ENCODE measurements at places on chromosomes 2 and 18. TPM values are rescaled to one million over a fixed set of nuclear protein-coding genes. Genes with fewer than 3 reads are reported as not detected.

DNA sequence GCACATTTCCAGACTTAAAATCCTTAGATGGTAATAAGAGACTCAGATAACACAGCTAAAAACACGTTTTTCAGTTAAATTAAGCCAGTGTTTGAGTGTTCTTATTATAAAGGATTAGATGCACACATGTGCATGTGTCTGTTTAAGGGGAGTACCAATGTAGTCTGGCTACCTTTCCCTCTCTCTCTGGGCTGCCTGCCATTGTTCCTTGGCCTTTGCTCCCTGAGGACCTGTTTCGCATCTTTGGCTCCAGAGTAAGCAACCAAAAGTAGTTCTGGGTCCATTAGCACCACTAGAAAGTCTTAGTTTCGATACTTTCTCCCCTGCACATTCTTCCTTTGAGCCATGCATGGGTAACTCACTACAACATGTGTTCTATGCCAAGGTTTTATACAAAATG is 228.3 kb downstream of the TPGS2 start:
- H3K27me3 ChIP-seq: no peaks in the 10 kb centered on the region
- H3K36me3 ChIP-seq: no peaks in the 10 kb centered on the region
- DNase-seq: no peak
- H3K27ac ChIP-seq: no peak overlapping the region

The UCN gene
- 2.4 TPM for total RNA-seq

The DNAJC5G gene
- total RNA-seq: not detected

GRCh38 chr2:134292514-134292913 is 38.6 kb downstream of the MGAT5 start:
- no peak overlapping the region for H3K27ac ChIP-seq
- no peak for DNase-seq
- peaks cover 4% of the 10 kb centered on the region for H3K36me3 ChIP-seq

DNA sequence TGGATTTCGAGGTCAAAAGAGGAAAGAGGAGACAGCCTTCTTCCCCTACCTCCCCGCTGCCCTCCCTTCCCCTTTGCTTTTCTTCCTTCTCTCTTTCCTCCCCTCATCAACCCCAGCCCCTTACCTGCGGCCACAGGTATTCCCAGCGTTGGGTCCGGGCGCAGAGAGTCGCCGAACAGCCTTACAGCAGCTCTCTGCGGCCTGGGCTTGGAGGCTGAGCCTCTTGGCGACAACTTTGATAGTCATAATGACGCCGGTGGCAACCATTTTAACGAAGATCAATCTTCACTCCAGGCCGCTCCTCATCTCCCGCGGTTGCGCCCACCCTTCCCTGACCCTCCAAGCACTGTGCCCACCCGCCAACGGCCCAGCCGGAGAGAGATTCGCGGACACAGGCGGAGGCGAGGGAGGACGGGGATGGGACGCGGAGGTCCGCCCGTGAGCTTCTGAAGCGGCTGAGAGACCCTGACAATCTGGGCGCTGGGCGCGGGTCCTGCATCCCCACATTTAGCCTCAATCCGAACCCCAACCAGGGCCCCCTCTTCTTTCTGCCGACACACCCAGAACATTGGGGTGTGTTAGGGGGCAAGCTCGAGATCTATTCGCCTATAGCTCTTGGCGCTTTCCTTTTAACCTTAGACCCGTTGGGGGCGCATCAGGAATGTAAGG is 1.5 kb upstream of the EVX2 start:
- H3K4me3 ChIP-seq: no peak overlapping the region
- H3K4me1 ChIP-seq: peaks cover 5% of the 10 kb centered on the region
- no peaks in the 10 kb centered on the region for H3K36me3 ChIP-seq

GRCh38 chr2:130760754-130761751 is 5.7 kb downstream of the AMER3 start:
- no peaks in the 10 kb centered on the region for H3K36me3 ChIP-seq
- no peak overlapping the region for H3K27ac ChIP-seq
- H3K4me3 ChIP-seq: no peak overlapping the region

- H3K4me3 ChIP-seq: no peak overlapping the region
- no peak for DNase-seq
- H3K27ac ChIP-seq: no peak overlapping the region
- no peaks in the 10 kb centered on the region for H3K27me3 ChIP-seq
- no peaks in the 10 kb centered on the region for H3K36me3 ChIP-seq
Observed at GRCh38 chr2:50215736-50216135, 816.2 kb downstream of the NRXN1 start.
